NCI-H748 treated with DMSO at 0.1 percent for 48 hours (cell line): ENCODE measurements at places on chromosomes 16 and 17.

DNA sequence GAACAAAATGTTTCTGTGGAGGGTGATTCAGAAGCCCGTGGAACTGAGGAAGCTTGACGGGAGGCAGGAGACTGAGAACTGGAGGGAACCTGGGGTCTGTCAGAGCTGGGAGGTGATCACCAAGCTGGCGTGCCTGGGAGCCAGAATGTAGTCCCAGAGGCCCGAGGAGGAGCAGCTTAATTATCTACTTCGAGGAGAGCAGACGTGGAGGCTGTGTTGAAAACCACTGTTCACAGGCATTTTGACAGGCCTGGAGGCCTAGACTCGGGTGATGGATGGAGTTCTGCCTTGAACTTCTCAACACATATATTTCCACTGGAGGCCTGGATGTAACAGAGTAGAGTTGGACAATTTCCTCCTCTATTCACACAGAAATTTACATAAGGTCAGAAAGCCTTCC, 177.7 kb upstream of the SALL1 start:
- no peak for DNase-seq

DNA sequence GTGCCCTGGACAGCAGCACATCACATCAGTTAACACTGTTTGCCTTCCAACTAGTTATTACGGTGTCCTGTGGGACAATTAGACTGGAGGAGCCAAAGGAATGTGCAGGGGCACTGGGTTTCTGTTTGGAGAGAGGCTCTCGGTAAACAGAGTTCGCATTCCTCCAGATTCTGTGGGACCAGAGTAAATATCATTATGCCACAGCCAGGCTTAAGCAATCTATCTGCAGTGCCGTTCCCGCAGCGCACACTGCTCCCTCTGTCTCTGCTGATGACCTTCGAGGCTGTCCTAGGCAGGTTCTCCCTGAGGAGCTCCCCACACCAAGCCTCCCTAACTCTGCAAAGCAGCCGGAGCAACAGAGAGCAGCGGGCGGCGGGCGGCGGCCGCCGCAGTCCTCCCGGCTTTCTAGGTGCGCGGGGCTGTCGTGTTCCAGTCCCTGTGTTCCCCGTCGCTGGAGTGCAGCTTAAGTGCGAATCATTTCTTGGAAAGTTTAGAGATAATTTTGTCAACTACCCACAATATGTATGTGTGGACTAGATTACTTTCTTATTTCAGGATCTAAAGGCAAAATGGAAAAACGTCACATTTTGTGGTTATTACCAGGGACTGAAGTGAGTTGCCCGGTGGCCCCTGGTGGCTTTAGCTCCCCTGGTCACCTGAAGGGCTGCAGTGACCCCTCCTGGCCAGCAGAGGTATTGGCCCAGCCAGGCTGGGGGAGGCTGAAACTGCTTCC, 43.3 kb downstream of the PGS1 start:
- DNase-seq, result peak; percentile 14

DNA sequence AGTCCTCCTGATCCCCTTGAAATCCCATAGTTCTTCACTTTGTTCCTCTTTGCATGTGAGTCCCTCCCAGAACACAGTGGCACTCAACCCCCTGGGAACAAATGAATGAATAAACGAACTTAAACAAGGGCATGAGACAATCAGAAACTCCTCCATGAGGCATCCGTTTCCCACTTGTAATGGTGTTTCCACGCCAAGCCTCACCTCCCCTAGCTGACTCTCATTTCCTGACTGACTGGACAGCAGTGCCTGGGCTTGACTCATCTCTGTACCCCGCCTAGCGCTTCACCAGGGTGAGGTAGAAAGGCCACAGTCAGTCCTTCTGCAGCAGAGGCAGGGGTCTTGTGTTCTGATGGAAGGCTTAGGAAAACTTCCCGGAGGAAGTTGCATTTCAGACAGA, 14.2 kb downstream of the KIF1C start:
- no peak for DNase-seq

DNA sequence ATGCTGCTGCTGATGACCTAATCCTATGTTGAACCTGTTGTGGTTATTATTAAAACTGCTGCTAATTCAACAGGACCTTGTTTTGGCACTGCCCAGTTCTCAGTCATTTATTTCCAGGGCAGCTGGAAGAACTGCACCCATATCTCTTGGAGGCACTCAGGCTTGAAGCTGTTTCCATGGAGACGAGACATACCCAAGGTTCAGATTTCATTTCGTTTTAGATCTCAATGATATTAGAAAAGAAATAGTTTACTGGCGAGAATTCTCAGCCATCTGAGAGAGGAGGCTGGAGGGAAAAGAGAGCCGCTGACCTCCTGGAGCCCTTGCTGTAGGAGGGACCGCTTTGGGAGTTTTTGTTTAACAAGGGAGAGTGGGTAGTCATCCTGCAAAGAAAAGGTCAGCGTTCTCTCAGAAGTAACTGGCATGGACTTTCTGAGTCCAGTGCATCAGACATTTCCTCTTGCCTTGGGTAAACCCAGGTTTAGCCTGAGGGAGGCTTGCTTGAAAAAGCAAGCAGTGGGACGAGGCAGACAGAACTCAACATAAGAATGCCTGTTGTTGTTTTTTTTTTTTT, 75.4 kb downstream of the YPEL2 start:
- peak; percentile 6 for DNase-seq

GRCh38 chr16:51967646-51968045, 579.3 kb downstream of the TOX3 start:
- no peak for DNase-seq

GRCh38 chr17:28888832-28889231, 8.7 kb downstream of the FLOT2 start:
- DNase-seq, result no peak

GRCh38 chr17:17151541-17151940, 54.6 kb downstream of the PLD6 start:
- no peak for DNase-seq

DNA sequence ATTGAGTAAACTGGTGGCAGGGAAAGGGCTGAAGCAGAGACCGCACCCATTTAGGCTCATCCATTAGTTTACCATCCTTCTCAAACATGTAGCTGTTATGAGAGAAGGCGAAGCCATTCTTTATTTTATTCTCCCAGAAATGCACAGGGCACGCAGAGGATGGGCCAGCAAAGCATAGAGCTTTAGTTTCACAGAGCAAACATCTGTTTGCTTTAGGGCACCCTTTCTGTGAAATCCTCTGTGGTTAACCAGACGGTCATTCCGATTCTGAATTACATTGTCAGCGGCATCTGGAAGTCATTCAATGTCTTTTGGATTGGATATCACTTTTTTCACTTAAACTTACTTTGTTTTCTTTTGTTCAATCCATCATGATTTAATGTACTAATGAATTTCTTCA, 96.0 kb downstream of the TOX3 start:
- no peak for DNase-seq

- no peak for DNase-seq
Measured at GRCh38 chr16:12516621-12517309, 286.9 kb downstream of the CPPED1 start.

DNA sequence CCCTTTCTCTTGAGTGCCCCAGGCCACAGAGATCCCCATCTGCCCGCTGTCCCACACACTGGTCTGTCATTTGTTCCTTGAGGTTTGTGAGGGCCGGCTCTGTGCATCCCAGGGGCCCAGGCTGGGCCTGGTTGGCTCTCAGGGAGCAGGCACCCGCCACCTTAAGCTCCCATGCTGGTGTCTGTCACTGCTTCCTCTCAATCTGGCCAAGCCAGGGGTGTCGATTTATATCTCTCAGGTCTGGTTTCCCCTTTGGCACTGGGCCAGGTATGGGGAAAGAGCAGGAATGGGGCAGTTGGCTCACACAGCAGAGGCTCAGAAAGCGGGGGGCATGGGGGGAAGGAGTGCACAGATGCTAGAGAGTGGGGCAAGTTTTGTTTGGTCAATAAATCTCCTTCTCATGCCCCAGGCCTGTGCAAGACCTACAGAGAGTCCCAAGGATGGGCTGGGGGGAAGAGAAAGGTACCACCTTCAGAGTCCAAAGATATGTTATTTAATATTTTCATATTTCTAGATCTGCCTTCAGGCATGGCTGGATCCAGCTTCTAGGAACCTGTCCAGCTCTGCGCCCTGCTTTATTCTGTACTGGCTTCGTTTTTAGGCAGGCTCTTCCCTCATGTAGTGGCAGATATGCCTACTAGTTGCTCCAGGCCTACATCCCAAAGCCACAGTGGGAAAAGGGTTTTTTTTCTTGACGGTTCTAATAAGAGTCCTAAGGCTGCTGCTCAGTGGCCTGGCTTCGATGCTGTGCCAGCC, 34.3 kb downstream of the IL4R start:
- DNase-seq, result no peak

DNA sequence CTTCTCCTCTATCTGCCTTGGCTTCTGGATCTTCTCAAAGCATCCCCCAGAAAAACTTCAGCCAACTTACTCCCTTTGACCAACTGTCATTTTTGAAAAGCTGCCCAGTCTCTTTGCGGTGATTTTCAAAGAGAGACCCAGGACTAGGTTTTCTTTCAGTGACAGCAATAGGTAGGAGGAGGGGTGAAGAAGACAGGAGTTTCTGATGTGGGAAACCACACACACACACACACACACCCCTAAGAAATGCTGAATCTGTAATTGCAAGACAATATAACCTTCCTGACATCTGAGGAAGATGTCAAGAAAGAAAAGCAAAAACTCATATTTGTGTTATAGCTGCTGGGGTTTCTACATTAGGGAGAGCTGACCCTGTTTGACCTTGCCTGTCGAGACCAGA, 5.2 kb downstream of the FAM20A start:
- DNase-seq, result no peak

DNA sequence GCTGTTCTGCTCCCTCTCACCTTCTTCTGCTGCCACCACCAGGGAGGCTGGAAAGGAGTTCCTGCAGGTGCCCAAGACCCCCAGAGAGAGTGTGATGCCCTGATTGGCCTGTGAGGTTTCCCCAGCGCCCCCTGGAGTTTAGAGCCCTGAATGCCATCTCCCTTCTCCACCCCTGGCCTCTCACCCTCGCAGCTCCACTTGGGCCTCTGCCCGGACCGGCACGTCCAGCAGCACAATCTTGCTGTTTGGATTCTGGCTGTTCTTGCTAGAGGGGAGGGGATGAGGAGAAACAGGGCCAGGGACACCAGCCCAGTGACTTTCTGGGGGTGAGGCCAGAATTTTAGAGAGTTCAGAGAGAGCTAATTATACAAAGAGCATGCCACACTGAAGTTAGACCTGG, 12.5 kb upstream of the FAM171A2 start:
- DNase-seq, result no peak

DNA sequence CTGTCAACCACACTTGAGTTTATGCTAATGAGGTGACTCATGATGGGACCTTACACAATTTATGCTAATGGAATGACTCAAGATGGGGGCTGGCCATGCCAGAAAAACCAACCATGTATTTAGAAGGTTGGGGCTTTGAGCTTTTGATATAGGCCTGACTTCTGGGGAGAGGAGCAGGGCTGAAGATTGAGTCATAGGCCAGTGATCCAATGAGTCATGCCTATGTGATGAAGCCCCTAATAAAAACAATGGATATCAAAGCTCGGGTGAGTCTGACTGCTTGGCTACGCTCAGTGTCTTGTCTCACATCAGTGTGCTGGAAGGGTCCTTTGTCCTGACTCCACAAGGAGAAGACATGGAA, 7.3 kb downstream of the MFSD6L start:
- DNase-seq, result no peak

DNA sequence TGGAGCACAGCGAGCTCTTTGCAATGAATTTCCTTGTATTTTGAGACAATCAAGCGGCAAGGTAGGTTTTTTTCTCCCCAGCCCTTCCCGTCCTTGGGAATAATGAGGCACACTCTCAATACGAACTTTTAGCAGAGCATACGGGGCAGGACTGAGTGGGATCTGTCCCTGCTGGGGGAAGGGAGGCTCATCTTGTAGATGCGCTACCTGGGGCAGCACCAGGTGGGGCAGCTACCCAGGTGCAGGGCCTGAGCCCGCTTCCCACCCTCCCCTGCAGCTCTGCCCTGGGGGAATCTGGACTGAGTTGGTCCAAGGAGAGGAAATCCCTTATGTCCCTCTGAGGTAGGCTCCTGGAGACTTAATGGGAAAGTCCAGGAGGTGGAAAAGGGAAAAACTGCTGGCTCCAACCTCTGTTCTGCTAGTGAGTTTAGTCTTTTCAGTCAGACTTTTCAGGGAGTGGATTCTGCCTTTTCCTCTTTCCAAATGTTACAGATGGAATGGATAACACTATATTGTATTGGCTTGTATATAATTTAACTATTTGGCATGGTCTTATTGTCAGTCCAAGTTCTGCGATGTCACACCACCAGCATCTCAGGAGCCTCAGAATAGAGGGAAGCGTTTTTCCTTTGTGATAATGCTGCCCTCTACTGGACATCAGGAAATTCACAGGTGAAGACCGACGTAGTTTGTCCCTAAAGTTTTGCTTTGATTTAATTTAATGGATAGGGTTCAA, 9.6 kb upstream of the CES1 start:
- peak; percentile 17 for DNase-seq

DNA sequence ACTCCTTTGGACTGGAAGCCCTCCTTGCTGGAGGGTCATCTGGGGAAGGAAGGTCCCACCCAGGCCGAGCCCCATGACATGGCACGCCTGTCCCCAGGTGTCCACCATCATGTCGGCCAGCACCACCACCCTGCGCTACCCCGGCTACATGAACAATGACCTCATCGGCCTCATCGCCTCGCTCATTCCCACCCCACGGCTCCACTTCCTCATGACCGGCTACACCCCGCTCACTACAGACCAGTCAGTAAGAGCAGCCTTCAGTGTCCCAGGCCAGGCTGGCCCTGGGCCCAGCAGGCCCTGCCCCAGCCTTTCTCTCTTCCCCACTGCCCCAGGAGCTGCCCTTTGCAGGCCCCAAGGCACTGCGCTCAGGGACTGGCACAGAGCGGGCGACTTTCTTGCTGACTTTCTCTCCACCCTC, 6.5 kb downstream of the TUBG2 start:
- no peak for DNase-seq

GRCh38 chr16:35525979-35526590, 2066.7 kb downstream of the TP53TG3F start:
- no peak for DNase-seq

GRCh38 chr16:1812732-1813163, 13.9 kb downstream of the HAGH start:
- DNase-seq, result peak; percentile 16

GRCh38 chr17:28646039-28646754, 1.2 kb upstream of the BLTP2 start:
- DNase-seq, result no peak

DNA sequence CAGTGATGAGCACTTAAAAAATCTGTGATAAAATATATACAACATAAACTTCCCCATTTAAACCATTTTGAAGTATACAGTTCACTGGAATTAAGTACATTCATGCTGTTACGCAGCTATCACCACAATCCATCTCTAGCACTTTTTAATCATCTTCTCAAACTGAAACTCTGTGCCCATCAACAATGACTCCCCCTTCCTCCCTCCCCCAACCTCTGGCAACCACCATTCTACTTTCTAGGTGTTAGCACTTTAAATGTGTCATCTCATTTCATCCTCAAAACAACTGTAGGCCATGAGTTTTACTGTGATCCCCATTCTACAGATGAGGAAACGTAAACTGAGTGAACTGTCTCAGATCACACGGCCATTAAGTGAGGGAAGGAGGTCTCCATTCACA, 13.8 kb upstream of the TMEM98 start:
- DNase-seq, result no peak

- DNase-seq, result no peak
Measured at GRCh38 chr17:58004060-58004459, 3.0 kb downstream of the SRSF1 start.
